ENCODE measurements at places on chromosomes 3 and 15.

- DNase-seq = no peak
Observed at GRCh38 chr3:111723293-111724215, 128.4 kb upstream of the ZBED2 start.

DNA sequence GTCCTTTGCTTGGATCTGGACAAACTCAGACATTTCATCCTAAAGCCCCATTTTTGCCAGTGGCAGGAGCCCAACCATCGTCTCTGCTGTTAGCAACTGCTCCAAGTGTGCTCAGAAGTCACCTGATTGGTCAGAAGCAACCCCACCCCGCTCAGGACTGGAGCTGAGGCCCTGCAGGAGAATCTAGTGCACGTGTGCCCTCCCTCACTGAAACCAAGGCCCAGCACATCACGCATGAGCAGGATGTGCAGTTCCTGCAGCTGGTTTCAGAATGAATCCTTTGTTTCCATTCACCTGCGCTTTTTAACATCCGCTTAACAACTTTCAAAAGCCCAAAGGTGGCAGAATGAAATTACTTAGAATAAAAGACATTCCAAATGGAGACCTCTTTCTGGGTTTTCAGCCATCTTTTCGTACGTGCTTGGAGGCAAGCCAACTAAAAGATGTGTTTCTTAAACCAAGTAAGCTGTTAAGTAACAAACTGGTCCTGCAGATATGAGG is 81.2 kb downstream of the SRGAP3 start:
- no peak for DNase-seq

- no peak for DNase-seq
Observed at GRCh38 chr3:13164893-13165492, 91.8 kb upstream of the IQSEC1 start.

DNA sequence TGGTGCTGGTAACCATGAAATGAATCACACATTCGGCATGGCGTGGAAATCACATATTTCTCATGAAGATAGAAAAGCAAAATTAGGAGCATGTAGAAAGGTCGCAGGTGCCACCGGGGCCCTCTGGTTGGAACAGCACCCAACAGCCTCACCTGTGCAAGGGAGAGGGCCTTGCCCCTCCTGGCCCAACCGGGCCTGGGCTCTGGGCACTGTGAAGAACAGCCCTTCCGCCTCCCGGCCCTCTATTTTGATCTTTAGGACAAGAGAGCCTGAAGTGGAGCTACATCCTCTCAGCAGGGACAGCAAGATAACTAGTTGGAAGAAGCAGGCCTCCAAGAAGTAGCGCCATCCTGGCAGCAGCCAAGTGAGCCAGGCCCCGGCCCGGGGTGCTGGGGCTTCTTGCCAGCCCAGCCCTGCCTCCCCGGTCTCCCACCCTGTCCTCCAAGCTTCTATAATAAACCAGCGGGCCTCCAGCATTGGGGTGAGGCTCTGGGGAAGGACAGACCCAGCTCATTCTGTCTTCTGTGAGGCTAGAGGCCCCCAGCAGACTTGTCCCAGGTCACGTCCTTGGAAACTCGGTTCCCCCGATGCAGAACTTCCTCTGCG is 46.1 kb upstream of the FGD5 start:
- DNase-seq = no peak

DNA sequence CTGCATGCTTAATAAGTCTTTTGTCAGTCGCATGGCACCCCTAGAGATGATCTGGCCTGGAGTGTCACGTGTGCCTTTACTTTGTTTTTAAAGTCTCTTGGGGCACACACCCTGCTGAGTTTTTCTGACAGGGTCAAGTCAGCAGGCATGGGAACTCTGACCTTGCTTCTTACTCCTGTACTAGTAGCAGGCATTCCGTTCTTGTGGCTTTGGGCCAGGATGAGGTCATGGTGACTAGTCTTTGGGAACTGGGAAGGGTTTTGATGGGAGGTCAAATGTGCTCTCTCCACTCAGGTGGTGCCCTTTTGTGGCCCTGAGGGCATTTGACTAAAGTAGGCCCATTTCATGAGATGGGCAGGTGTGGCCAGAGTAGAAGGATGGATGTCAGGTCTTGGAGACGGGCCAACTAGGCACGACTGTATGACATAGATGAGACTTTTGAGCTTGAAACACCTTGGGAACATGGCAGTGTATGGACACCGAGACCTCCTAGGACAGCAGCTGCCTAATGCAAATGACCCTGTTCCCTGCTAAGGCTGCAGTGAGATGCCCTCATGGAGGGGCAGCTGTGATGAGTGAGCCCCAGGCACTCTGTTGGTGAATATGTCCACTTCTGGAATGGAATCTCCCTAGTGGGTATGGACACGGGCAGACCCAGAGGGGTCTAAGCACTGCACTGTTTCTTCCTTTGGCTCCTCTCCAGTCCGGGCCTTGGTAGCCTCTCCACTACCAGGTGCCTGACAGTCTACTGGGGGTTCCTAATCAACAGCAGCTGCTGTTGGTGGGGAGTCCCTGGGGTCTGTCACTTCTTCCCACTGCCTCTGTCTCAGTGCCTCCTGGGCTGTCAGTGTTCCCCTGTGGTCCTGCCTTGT is 16.4 kb downstream of the SRPRB start:
- DNase-seq = no peak

DNA sequence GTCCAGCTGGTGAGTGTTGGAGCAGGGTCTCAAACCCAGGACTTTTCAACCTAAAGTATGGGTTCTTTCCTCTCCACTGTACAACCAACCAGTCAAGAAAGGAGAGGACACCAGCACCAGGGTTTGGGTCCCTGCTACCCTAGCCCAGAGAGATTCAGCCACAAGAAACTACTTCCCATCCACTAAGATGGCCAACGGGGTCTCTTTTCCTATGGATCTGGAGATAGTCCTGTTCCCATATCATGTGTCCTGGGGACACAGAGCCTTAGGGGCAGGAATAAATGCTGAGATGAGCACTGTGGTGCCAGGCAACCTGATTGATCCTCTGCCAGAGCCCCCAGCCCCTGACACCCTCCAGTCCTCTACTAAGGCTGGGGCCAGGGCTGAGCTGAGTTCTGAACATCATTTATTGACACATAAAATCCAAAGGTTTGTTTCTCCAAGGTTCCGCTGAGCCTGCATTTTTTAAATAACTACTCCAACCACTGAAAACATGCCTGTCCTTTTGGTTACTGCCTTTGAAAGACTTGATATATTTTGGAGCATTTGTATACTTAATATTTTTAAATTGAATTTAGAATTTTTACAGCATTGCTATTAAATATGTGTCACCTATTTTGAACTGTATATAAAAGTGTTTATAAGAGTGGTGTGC is 26.0 kb downstream of the MRPL46 start:
- DNase-seq = no peak

GRCh38 chr3:10519236-10519635 is 13.8 kb upstream of the ATP2B2 start:
- no peak for DNase-seq

GRCh38 chr15:63334821-63335220 is 46.8 kb downstream of the CA12 start:
- DNase-seq = no peak

- no peak for DNase-seq
Observed at GRCh38 chr3:190552969-190553759, 39.3 kb downstream of the IL1RAP start.

- no peak for DNase-seq
Observed at GRCh38 chr15:48794697-48795134, 16.2 kb downstream of the CEP152 start.

DNA sequence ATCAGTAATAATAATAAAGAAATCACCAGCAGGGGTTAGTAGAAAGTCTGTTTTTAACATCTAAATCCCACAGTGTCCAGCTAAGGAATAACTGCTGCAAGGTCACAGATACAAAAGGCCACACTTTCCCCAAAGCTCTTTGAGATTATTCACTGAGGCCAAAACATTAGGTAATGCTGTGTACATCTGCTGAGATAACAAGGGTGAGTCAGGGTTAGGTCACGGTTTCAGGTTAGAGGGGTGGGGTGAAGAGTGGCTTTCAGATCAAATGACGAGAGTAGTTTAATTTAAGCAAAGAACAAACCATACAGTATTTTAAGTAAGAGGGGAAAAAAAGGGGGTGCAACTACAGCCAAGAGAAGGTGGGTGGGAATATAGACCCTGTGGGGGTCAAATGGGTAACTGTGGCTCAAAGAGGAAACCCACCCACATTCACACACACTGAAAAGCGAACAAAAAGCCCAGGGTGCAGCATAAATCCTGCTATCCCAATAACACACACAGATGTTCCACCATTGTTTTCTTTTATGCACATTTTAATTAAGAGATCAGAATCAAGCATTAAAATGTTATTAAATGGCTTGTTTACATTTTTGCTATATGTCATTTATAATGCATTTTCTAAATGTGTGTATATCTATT is 412.9 kb downstream of the TIGIT start:
- DNase-seq = no peak

- DNase-seq = no peak
Observed at GRCh38 chr3:167773584-167773983, 38.1 kb downstream of the SERPINI1 start.

DNA sequence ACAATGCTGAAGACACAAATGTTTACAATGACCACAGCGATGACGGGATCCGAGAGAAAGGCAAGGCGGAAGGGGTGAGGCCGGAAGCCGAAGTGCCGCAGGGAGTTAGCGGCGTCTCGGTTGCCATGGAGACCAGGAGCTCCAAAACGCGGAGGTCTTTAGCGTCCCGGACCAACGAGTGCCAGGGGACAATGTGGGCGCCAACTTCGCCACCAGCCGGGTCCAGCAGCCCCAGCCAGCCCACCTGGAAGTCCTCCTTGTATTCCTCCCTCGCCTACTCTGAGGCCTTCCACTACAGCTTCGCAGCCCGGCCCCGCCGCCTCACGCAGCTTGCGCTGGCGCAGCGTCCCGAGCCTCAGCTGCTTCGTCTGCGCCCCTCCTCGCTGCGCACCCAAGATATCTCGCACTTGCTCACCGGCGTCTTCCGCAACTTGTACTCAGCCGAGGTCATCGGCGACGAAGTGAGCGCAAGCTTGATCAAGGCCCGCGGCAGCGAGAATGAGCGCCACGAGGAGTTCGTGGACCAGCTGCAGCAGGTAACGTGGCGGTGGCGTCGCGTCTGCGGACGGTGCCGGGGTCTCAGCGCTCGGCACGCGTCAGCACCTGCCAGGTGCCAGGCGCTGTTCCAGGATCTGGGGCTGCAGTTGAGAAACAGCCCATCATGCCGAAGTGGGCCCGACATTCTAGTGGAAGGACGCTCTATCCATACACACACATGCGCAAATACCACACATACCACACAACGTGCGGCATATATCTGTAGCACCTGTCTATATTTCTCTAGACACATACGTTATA is at the start of gene DLEC1:
Gene DLEC1, plus strand, starts transcription at position 108 of the 798 bp plus-strand sequence. Its CDS starts 18 bp downstream, at position 126.
- DNase-seq = no peak

GRCh38 chr3:62835554-62836236 is 39.5 kb downstream of the CADPS start:
- DNase-seq = no peak

DNA sequence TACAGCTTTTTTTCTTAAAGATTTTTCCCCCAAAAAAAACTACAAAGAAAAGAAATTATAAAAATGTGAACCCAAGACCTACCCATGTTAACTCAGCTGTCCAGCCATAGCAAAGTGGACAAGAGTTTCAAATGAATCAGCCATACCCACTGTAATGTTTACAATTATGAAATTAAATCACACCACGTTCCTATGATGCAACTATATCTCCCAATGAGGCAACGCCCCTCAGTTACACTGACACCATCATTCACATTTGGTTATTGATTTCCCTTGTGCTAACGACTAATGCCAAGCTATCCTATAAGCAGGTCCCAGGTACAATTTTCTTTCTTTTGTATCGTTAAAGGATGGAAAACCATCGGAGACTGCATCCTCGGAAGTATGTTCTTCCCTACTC is 115.1 kb upstream of the ICE2 start:
- no peak for DNase-seq

GRCh38 chr15:83769411-83769999 is 115.6 kb downstream of the ADAMTSL3 start:
- no peak for DNase-seq

- DNase-seq = peak; percentile 3
Observed at GRCh38 chr3:100260081-100260684, 609 bp upstream of the TBC1D23 start.

GRCh38 chr3:178537122-178537705 is 978 bp downstream of the KCNMB2 start:
- no peak for DNase-seq

GRCh38 chr3:32062950-32063582 is 43.4 kb upstream of the GPD1L start:
- no peak for DNase-seq

- no peak for DNase-seq
Observed at GRCh38 chr15:74291101-74292071, 55.3 kb downstream of the CCDC33 start.

DNA sequence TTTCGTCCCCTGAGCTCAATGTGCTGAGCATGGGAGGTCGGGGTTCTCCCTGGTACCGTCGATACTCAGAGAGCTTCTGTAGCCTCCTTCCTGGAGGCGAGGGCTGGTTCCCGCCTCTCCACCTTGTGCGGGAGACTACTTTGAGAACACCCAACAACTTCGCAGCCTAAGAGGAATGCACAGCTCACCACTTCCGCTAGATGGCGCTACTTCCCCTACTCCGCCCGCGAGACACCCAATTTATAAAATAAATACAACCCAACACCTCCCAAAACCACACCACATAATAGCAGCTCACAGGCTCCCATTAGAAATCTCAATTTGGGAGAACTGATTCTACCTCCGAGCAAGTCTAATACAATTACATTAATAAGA is 1.2 kb downstream of the RGMA start:
- DNase-seq = no peak

DNA sequence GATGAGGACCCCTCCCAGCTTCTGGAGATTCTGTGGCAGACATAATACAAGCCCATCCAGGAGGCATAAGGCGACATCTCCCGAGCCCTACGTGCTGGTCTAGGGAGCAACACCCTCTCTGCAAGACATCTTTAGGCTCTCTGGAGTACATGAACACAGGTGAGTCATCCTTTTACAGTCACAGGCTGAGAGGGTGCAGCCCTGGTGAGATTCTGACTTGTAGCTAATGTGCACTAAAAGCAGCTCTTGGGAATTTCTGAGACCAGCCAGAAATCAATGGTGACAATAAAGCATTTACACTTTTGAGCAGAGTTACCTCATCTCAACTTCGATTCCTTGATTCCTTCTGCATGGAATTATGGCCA is 131.1 kb downstream of the XXYLT1 start:
- no peak for DNase-seq

DNA sequence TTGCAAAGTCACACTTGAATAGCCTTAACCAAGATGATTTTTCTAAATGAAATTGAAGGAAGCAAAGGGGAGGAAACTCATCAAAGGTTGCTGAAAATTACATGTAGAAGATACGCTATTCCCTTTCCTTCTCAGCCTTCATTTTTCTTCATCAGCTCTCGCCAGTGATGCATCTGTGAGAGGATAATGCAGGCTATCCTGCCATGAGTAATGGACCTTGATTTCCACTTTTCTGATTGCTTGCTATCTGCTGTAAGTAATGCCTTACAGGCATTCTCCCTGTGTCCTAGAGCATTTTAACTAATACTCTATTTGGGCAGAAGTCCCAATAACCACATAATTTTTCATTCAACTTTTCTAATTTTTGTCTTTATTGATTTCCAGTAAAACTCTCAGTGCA is 162.6 kb downstream of the BBX start:
- no peak for DNase-seq

DNA sequence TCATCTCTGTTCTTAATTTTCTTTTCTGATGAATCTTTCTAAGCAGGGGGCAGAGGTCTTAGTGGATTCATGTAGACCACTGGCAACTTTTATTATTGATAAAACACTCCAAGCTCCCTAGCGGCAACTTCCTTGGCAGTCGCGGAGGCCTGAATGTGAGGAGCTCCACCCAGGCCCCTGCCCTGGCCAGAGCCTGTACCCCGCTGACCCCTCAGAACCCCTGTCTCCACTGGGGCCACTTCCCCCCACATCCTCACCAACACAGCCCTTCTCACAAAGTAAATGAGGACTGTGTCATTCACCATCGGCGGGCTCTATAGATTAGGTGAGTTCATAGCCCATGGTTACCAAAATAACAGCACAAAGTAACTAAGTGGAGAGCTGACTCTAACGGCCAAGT is 111.6 kb downstream of the TPRA1 start:
- DNase-seq = no peak

Data from NCI-H446 treated with DMSO at 0.1 percent for 48 hours (cell line).